ENCODE measurements at places on chromosomes 6 and 20. TPM values are rescaled to one million over a fixed set of nuclear protein-coding genes. Genes with fewer than 3 reads are reported as not detected.

Gene EYA2
- 56.4 TPM for total RNA-seq

Gene CLPSL2
- total RNA-seq, result not detected

- H3K4me1 ChIP-seq, result no peaks in the 10 kb centered on the region
- no peak overlapping the region for H3K27ac ChIP-seq
- H3K27me3 ChIP-seq, result peaks cover 8% of the 10 kb centered on the region
- no peak overlapping the region for H3K4me3 ChIP-seq
- DNase-seq, result no peak
These were observed 2.4 kb downstream of the HLA-DMA start for GRCh38 chr6:32950449-32950848.

DNA sequence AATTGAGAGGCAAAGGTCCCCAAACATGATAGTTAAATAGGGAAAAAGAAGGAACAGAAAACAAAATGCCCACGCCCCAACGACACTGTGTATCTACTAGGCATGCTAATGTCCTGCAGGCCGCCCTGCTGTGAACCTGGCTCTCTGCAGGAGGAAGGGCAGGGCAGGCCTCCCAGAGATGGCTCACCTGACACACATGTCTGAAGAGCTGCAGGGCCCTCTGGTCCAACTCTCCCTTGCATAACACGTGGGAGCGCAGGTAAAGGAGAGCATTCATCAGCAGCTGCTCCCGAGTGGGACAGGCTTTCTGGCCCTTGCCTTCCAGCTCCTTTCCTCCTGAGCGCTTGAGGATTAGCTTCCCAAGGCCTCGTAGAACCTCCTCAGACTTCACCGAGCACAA lies 53.7 kb upstream of the LYRM2 start:
- no peaks in the 10 kb centered on the region for H3K27me3 ChIP-seq
- no peak for DNase-seq
- peaks cover 78% of the 10 kb centered on the region for H3K36me3 ChIP-seq

DNA sequence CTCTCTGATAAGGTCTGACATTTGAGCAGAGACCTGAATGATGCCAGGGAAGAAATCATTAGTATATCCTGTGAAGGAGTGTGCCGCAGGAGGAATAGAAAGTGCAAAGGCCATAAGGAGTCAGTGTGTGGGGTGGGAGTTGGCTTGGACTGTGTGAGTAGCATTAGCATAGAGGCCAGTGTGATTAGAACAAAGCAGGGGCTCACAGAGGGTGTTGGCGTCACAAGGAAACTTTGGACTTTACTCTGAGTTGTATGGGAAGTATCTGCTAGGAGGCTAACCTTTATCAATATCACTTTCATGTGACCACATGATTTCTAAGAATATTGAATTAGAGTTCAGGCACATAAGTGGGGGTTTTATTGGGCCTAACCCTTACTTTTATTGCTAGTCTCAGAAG lies 12.1 kb downstream of the TMEM200A start:
- H3K27me3 ChIP-seq, result no peaks in the 10 kb centered on the region
- no peaks in the 10 kb centered on the region for H3K4me1 ChIP-seq
- no peak overlapping the region for H3K4me3 ChIP-seq
- H3K27ac ChIP-seq, result no peak overlapping the region

- H3K27me3 ChIP-seq, result no peaks in the 10 kb centered on the region
- H3K4me1 ChIP-seq, result peaks cover 19% of the 10 kb centered on the region
- no peak for DNase-seq
- no peak overlapping the region for H3K27ac ChIP-seq
These were observed 138.0 kb downstream of the THBS2 start for GRCh38 chr6:169115632-169116031.

GRCh38 chr20:8005575-8006366 lies 13.8 kb downstream of the TMX4 start:
- no peak overlapping the region for H3K27ac ChIP-seq
- H3K36me3 ChIP-seq, result peaks cover 60% of the 10 kb centered on the region

GRCh38 chr20:6886065-6886729 lies 118.7 kb downstream of the BMP2 start:
- H3K27ac ChIP-seq, result no peak overlapping the region
- no peaks in the 10 kb centered on the region for H3K27me3 ChIP-seq
- H3K36me3 ChIP-seq, result no peaks in the 10 kb centered on the region
- H3K4me3 ChIP-seq, result no peak overlapping the region
- peak; percentile 34 for DNase-seq

- 0 out of 2 replicates have a peak, but pooled peaks cover 5% of the 10 kb centered on the region for H3K27me3 ChIP-seq
- DNase-seq, result peak; percentile 97
- no peak overlapping the region for H3K27ac ChIP-seq
These were observed 33.7 kb downstream of the PTGIS start for GRCh38 chr20:49534255-49534712.

Data from SJCRH30 (cell line).